Cardiac septum (tissue), 1 donor: ENCODE measurements at places on chromosomes 6 and 20.

DNA sequence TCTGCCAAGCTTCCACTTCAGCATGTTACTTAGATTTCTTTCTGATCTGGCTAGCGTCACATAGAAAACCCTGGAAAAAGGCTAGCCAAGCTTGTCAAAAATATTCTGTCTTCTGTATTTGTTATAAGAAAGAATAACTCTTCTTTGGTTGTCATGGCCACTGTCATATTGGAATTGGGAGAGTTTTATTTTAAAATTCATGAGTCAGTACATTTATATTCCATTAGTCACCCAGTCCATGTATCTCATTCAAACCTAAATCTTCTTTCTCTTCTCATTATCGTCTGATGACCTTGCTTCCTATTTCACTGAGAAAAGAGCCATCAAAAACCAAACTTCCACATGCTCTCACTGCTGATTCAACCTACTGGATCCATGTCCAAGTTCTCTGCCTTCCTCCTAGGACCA is 65.7 kb downstream of the EPM2A start:
- no peak for DNase-seq

DNA sequence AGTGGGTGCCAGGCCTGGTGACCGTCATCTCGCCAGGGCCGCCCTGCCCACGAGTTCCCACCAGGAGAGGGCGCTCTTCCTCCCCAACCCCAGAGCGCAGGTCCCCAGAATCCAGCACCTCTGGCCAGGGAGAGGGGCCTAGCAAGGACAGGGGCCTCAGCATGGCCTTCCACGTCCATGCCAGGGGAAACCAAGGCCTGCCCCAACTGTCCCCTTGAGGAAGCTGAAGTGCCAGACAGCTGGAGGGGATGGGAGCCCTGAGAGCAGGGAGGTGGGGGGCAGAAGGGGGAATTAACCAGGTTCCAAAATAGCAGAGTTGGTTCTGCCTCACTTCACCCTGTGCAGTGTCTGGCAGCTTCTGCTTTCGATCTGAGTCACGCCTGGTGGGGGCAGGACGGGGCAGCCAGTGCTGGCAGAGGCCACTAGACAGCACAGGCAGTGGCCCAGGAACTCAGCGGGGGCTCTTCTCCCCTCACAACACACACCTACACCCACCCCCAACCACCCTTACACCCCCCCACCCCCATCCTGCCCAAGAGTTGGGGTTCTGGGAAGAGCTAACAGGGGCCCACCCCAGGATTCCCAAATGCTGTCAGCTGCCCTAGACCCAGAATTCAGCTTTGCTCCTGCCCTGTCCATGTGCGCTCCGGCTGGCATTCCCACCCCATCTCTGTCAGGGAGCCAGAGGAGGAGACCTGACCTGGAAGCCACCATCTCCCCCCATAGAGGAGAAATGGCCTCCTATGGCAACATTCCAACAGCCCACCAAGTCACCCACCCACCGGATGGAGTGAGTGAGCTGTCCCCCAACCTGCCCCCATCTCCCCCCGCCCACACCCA is 29.2 kb downstream of the TFEB start:
- DNase-seq, result peak; percentile 93

DNA sequence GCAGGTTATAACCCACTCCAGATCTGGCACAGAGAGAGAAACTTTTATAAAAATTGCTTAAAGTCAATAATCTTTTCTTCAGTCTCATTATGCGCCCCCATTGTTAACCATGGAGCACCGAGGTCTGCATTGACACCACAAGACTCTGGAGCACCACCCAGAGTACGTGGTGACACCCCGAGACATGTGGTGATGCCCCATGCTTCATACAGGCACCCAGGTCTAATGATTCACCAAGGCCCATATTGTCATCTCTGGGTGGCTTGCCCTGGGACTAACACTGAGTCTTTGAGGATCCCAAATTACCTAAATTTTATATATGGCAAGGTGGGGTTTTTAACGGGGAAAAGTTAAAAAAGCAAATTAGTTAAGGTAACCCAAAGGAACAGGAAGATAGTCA is 31.1 kb downstream of the CD109 start:
- DNase-seq, result no peak

DNA sequence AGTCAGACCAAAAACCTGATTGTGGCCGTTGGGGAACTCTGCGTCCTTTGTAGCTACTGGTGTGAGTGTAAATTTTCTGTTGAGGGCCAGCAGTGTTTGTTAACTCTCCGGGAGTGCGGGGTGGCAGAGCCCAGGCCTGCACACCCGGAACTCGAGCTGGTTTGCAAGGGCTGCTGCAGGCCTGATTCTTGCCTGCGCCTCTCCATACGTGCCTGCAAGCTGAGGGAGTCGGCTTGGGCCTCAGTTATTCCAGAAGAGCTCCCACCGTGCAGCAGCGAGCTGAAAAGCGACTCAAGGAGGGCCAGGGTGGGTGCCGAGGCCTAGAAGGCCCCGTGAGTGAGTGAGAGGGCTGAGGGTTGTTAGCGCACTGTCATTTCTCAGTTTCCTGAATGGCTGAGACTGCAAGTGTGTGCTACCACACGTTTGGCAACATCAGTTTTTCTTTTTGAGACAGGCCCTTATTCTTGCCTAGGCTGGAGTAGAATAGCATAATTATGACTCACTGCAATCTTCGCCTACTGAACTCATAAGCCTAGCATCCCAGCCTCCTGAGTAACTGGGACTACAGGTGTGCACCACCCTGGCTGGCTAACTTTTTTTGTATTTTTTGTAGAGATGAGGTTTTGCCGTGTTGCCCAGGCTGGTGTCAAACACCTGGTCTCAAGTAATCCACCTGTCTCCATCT is 33.9 kb upstream of the KIF13A start:
- no peak for DNase-seq

GRCh38 chr6:10316373-10316721 is 98.5 kb downstream of the TFAP2A start:
- no peak for DNase-seq

DNA sequence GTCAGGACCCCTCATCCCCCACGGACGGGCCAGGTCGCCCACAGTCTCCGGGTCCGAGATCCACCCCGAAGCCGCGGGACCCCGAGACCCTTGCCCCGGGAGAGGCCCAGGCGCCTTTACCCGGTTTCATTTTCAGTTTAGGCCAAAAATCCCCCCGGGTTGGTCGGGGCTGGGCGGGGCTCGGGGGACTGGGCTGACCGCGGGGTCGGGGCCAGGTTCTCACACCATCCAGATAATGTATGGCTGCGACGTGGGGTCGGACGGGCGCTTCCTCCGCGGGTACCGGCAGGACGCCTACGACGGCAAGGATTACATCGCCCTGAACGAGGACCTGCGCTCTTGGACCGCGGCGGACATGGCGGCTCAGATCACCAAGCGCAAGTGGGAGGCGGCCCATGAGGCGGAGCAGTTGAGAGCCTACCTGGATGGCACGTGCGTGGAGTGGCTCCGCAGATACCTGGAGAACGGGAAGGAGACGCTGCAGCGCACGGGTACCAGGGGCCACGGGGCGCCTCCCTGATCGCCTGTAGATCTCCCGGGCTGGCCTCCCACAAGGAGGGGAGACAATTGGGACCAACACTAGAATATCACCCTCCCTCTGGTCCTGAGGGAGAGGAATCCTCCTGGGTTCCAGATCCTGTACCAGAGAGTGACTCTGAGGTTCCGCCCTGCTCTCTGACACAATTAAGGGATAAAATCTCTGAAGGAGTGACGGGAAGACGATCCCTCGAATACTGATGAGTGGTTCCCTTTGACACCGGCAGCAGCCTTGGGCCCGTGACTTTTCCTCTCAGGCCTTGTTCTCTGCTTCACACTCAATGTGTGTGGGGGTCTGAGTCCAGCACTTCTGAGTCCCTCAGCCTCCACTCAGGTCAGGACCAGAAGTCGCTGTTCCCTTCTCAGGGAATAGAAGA is 978 bp downstream of the HLA-A start:
- no peak for DNase-seq

DNA sequence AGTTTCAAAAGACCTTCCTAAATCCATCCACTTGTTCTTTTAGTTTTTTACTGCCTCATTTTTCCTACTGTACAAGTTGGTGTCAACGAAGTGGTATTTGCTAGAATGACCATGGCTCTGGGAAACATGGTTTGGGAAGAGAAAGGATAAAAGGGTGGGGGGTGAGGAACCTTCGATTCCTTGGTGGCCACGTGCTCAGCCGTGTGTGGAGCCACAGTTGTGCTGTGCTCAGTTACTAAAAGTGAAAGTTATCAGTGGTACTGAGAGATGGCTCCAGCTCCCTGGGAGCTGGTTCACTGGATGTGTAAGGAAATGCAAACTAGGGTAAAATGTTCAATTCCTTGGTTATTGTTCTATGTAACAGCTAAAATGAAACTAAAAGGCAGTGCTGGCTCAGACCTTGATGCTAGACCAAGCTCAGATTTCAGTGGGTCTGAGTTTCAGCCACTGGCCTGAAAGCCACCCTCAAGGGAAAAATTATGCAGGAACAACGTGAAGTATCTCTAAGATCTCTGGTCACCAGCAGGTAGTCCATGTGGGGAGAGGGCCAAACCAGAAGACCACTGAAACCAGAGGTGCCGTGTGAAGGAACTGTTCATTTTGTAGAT is 7.4 kb upstream of the SLC22A2 start:
- no peak for DNase-seq

GRCh38 chr6:132300323-132300949 is 100.8 kb downstream of the MOXD1 start:
- no peak for DNase-seq

GRCh38 chr20:45293041-45294002 is 13.3 kb upstream of the RBPJL start:
- DNase-seq, result peak; percentile 94
